ENCODE measurements at places on chromosomes 3 and 15. TPM values are rescaled to one million over a fixed set of nuclear protein-coding genes. Genes with fewer than 3 reads are reported as not detected.

GRCh38 chr3:57805674-57806073 is 49.6 kb downstream of the SLMAP start:
- no peak for DNase-seq

- DNase-seq = no peak
Measured at GRCh38 chr3:170603770-170604510, 18.1 kb upstream of the SLC7A14 start.

- no peak for DNase-seq
Measured at GRCh38 chr15:96737408-96737807, 406.9 kb downstream of the NR2F2 start.

Gene CCDC80
- total RNA-seq = 0.47 TPM

Gene PPM1M
- total RNA-seq = 74.1 TPM

Gene FGF12
- not detected for total RNA-seq
